Lower lobe of right lung (tissue), 2 donors: ENCODE measurements at places on chromosomes 13 and 19. TPM values are rescaled to one million over a fixed set of nuclear protein-coding genes. Genes with fewer than 3 reads are reported as not detected.
A peak's percentile ranks its signal among the peaks of the same experiment; 100 is the strongest.

- H3K4me3 ChIP-seq, result no peak overlapping the region
- H3K27me3 ChIP-seq, result no peaks in the 10 kb centered on the region
- peaks cover 46% of the 10 kb centered on the region for H3K36me3 ChIP-seq
- H3K27ac ChIP-seq, result no peak overlapping the region
- peak; percentile 71 for DNase-seq
Measured at GRCh38 chr19:50046649-50047503, 21.1 kb downstream of the ZNF473 start.

GRCh38 chr19:17883627-17884410, 12.1 kb downstream of the SLC5A5 start:
- no peaks in the 10 kb centered on the region for H3K4me1 ChIP-seq
- no peak overlapping the region for H3K4me3 ChIP-seq
- no peak overlapping the region for H3K27ac ChIP-seq
- no peaks in the 10 kb centered on the region for H3K36me3 ChIP-seq
- DNase-seq, result no peak
- H3K27me3 ChIP-seq, result peaks cover 4% of the 10 kb centered on the region

DNA sequence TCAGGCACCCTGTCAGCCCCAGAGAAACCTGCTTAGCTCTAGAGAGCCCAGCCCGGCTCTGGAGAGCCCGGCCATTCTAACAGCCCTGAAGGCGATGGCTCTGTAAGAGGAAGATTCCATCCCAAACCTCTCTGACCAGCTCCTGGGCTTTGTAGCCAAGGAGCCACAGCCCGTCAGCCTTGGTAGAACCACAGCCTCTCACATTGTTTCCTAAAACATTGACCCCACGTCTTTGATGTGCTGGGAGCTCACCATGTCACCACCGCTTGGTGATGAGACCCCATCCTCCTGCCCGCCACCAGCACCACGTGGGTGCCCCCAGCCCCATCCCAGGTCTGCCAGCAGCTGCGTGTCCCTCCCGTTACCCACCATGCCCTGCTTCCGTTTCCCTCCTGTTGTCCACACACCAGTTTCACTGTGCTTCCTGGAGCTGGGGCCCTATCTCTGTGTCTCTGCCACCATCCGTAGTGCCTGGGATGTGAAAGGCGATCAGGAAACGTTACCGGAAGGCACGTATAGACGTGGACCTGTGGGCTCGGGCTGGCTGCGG, 94.2 kb upstream of the MCF2L start:
- no peak overlapping the region for H3K27ac ChIP-seq
- H3K4me3 ChIP-seq, result no peak overlapping the region
- peaks cover 9% of the 10 kb centered on the region for H3K4me1 ChIP-seq
- peak; percentile 38 for DNase-seq
- H3K36me3 ChIP-seq, result peaks cover 70% of the 10 kb centered on the region
- H3K27me3 ChIP-seq, result no peaks in the 10 kb centered on the region

GRCh38 chr13:108305655-108306054, 36.1 kb downstream of the TNFSF13B start:
- H3K27me3 ChIP-seq, result no peaks in the 10 kb centered on the region
- H3K27ac ChIP-seq, result no peak overlapping the region
- H3K4me3 ChIP-seq, result no peak overlapping the region
- no peak for DNase-seq

The CEBPG gene
- total RNA-seq, result 29.6 TPM
